ENCODE measurements at places on chromosomes 16 and 17. TPM values are rescaled to one million over a fixed set of nuclear protein-coding genes. Genes with fewer than 3 reads are reported as not detected.

DNA sequence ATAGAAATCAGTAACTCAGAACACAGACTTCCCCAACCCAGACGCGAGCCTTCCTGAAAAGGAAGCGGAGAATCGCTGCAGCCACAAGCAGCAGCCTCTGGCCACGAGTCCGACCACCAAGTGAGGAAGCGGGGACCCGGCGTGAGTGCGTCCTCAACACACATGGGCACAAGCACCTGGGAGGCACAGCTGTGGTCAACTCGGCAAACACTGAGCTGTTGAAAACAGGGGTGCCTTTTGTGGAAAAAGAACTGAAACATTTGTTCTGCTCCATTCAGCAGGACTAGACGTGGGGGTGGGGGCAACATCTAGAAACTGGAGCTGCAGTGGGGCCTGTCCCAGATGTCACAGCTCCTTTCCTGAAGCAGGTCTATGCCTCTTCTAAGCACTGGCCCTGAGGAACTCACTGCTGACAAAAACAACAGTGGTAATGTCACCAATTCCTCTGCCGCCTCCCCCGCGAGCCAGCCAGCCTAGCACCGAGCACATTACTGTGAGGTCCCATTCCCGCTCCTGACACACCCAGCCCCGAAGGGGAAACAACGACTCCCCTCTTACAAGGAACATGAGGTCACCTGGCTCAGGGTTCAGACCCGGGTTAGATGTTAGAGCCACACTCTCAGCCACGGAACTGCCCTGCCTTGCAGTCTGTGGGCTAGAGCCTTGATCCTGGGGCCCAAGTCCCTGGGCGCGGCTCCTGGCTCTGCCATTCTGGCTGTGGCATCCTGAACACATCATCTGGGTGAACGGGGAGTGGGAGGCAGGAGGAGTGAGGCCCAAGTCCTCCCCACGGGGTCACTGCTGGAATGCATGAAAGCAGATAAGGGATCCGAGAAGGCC, 29.0 kb downstream of the KDM8 start:
- no peak for DNase-seq

- no peak for DNase-seq
Observed at GRCh38 chr17:82864713-82865248, 25.0 kb upstream of the ZNF750 start.

GRCh38 chr17:75920045-75920560, 15.4 kb upstream of the MRPL38 start:
- DNase-seq: no peak

- no peak for DNase-seq
Observed at GRCh38 chr17:82650723-82651122, 2.5 kb upstream of the WDR45B start.

Gene VTN
- 3,241 TPM for total RNA-seq

Gene SLC4A1
- total RNA-seq: 1.8 TPM

GRCh38 chr17:28892024-28892423, 5.5 kb downstream of the FLOT2 start:
- DNase-seq: no peak

GRCh38 chr16:84015399-84015798, 27.2 kb downstream of the SLC38A8 start:
- DNase-seq: no peak

Gene CD300LB
- total RNA-seq: 0.08 TPM

DNA sequence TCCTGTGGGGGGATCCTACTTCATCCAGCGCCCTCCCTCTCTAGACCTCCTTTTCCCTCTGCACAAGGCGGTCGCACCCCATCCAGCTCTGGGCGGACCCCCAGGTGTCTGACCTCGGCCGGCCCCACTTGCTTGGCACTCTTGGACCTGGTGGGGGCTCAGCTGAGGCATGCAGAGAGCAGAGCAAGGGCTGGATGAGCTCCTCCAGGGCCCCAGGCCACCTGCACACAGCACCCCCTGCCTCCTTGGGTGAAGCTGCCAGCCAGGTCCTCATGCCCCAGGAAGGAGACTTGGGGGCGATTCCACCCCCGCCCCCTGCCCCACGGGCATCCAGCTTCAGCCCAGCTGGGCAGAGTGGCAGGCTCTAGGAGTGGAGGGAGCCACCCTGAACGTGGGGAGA, 159.4 kb upstream of the GSE1 start:
- no peak for DNase-seq

Gene ITGAL
- 11.0 TPM for total RNA-seq

DNA sequence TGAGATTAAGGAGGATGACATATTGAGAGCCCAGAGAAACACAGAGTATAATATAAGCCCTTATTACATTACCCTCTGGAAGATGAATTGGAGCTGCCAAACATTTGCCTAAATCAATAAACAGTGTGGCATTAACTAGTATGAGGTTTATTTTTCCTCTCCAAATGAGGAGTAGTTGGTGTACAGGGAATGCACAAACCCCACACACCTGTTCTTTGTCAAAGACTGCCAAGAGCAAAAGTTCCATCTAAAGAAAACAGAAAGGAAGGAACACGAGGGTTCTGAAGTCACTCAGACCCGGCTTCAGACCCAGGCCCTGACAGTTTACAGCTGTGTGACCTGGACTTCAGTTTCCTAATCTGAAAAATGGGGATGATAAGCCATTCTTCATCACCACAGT, 138.1 kb downstream of the SHISA9 start:
- DNase-seq: no peak

Gene NPTX1
- total RNA-seq: 0.25 TPM

Gene NHLRC4
- total RNA-seq: 0.28 TPM

DNA sequence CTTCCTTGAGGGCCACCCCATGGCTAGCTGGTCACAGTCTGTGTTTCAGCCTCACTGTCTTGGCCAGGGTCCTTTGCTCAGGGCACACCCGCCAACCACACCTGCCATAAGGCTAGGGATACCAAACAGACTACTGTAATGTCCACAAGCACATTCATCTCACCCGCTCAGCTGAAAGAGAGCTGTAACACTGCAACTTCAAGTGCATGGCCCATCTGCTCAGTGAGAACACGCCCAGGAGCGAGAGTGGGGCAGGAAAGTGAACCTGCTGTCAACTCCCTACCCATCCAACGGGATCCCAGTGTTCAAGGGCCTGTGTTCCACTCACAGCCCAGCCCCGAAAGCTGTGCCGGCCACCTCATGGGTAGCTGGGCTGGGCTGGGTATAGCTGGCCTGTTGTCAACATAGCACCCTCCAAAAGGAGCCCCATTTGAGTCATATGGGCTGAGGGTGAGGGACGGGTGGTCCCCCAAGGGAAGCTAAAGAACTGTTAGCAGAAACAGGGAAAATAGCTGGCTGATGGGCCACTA, 55.7 kb downstream of the SCNN1B start:
- DNase-seq: no peak

DNA sequence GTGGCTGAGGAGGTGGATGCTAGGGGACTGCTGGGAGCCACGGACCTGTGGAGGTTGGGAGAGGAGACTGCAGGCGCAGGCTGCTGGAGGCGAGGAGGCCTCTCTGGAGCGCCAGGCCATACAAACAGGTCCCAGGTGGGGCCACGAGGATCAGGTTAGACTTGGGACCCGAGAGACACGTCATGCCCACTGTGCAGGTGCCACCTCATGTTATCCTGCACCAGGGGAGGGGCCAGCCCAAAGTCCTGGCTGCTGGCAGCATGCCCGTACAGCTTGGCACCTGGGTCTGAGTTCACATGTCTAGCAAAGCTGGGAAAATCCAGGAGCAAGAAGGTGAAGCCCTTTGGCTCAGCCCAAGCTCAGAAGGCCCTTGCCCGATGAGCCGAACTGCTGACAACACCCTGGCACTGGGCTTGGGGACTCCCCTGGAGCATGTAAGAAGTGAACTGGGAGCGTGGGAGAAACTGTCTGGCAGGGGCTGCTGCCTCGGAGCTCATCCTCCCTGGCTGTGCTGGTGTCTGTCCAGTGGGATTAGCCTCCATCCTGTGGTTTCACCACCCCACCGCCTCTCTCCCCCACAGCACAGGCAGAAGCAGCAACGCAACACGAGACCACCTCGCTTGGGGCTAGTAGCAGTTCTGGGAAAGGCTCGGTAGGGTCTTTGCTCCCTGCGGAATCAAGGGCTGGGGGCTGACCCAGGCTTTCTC, 5.3 kb downstream of the ARHGDIA start:
- peak; percentile 99 for DNase-seq

All from left lobe of liver (tissue), 2 donors.